ENCODE measurements at places on chromosomes 4 and X. TPM values are rescaled to one million over a fixed set of nuclear protein-coding genes. Genes with fewer than 3 reads are reported as not detected.

DNA sequence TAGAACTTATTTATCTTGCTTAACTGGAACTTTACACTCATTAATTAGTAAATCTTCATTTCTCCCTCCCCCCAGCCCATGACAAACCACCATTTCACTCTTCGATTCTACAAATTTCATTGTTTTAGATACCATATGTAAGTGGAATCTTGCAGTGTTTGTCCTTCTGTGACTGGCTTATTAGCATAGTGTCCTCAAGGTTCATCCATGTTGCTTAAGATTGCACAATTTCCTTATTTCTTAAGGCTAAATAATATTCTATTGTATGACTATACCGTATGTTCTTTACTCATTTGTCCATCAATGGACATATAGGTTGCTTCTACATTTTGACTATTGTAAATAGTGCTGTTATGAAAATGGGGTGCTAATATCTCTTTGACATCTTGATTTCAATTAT, 24.5 kb upstream of the RNF212 start:
- no peak for DNase-seq

DNA sequence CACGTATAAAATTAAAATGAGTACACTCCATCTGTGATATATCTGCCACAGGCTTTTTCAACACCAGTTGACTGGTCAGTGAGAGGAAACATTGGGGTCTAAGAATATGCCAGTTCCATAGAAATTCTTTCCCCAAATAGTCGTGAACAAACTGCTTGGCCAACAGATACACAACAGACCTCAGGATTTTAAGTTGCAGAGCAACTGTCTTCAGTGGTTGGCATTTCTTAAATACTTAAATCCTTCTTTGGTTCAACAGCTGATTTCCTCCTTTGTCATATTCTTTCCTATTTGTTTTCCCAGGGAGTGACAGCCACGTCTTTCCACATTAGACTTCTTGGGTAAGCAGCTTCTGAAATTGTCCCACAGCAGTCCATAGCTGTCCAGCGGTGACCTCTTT, 7.0 kb upstream of the DDX60 start:
- no peak for DNase-seq

- no peak for DNase-seq
Measured at GRCh38 chr4:51842167-51842553, 793 bp upstream of the DCUN1D4 start.

- no peak for DNase-seq
Measured at GRCh38 chrX:129188231-129188630, 335.1 kb downstream of the SMARCA1 start.

DNA sequence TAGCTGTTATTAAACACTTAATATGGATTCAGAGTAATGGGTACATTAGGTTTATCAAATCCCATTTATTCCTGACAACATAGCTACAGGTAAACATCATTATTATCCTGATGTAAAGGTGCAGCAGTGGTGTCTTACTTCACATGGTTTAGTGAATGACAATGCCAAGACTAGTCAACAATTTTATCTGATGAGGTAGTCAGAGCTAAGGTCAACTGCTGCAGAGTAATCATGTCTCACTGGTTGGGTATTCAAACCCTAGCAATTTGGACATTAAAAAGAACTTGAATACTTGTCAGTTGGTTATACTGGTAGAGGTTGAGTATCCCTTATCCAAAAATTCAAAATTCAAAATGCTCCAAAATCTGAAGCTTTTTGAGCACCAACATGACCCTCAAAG, 117.6 kb downstream of the MAB21L2 start:
- no peak for DNase-seq

DNA sequence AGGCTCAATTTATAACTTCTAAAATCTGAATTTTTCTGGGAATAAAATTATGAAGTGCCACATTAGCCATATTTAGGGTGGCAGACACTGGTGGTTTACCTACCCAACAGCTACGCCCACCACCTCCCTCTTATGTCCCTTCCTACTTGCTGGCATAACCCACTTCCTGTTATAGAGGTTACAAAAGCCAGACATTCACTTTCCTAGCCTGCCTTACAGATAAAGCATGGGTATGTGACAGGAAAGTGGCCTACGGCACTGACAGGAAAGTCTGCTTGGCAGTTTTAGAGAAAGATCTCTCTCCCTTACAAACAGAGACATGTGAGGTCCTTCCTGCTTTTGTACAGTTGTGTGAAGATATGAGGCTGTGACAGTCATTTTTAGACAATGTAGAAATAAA, 12.4 kb downstream of the DDX53 start:
- DNase-seq: no peak

DNA sequence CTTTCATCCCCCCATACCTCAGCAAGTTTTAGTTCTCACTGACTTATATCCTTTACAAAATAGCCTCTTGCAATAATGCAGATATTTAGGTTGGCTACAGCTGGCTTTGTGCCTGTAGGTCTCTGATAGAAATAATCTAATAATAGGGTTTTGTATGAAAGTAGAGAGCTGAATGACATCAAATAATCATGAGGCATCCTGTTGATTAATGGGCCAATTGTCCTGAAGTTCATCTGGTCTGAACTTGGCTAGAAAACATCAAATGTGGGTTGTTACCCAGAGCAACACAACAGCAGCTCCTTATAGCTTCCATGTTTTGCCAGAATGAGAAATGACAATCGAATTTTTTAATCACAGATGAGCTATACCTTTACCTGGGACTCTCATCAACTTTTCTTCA, 19.2 kb upstream of the LHFPL1 start:
- no peak for DNase-seq

DNA sequence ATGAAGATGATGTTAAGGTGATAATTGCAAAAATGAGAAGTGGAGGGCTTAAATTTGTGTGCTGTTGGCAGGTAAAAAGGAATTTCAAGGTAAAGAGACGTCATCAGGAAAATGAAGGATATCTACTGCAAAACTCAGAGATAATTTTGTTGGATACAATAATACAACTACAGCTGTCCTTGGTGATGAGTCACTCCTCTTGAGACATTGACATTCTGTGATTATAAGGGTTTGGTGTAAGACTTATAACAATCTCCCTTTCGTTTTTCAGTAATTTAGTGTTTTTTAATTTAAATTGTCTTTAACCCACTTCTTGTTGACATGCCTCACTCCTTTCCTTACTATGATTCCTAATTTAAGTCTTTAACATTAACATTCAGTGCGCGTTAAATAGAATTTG, 1074.1 kb upstream of the SLIT2 start:
- DNase-seq: no peak

- no peak for DNase-seq
Measured at GRCh38 chrX:110178179-110178865, 139.6 kb downstream of the AMMECR1 start.

GRCh38 chr4:72761368-72762038, 192.5 kb upstream of the ADAMTS3 start:
- DNase-seq: no peak

- no peak for DNase-seq
Measured at GRCh38 chrX:37638047-37638446, 47.5 kb upstream of the XK start.

DNA sequence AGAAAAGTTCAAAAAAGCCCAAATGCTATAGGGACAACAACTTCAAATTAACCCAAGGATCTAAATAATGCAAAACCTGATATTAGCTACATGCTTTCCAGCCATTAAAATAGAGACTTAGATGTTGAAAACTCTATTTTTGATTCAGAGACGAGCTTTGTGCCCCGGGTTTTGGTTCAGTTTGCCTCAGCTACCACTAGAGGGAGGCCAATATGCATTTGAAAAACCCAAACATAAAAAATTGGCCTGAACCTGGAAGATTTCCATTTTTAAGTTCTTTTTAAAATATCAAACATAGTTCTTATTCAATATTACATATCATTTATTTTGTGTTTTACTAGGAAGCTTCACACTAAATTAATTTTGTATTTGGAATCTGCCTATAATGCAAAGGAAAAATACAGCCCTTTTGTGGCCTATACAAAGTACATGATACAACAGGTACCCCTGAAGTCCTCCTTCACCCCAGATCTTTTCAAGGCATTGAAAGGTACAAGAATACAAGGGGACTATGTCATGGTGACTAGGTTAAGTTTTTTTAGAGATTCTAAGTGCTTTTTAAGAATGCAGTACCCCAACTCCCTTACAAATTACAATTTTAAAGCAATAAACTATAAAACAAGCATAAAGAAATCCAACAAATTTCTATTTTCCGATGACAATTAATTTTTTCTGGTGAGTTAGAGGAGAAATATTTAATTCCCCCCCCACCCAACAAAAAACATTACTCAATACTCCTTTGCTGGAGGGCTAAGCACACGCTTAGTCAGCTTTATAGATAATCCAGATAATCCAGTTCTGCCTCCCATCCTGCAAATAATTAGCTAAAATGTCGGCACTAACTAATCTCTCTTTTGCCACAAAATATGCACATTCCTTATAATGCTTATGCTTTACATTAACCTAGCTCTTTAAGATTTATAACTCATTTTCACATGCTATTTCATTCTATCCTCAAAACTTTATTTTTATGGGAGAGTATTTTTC, 97.7 kb upstream of the PTPN13 start:
- no peak for DNase-seq

Gene TCEAL9
- total RNA-seq: 42.6 TPM

Gene KCNE5
- total RNA-seq: 0.13 TPM

Gene ITM2A
- total RNA-seq: 0.49 TPM

Gene SSX3
- not detected for total RNA-seq

Gene DGAT2L6
- total RNA-seq: not detected

All from Panc1 (cell line).